Activated CD4-positive, alpha-beta T cell treated with anti-CD3 and anti-CD28 coated beads, Interleukin-2, Interleukin-4, amounts not matched to agents 100 ng/mL and 50 ng/mL, durations not matched to agents 16 hours and 8 hours (primary cell): ENCODE measurements at places on chromosomes 12 and 14.

DNA sequence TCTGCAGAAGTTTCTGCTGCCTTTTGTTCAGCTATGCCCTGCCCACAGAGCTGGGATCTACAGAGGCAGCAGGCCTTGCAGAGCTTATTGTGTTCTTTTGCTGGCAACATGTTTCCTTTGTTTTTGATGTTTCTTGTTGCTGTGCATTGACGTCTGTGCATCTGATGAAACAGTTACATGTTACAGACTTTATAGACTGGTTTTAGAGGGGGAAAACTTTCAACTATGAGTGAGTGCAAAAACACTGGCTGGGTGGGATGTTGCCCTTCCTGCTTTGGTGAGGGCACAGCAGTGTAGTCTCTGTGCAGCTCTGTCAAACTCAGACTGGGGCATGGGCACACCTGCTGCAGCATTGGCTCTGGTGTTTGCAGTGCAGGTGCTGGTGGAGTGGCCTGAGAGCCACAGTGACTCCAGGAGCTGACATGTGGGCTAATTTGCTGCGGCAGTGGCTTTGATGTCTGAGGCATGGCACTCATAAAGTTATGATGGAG is 26.9 kb downstream of the CLEC6A start:
- no peak for DNase-seq

DNA sequence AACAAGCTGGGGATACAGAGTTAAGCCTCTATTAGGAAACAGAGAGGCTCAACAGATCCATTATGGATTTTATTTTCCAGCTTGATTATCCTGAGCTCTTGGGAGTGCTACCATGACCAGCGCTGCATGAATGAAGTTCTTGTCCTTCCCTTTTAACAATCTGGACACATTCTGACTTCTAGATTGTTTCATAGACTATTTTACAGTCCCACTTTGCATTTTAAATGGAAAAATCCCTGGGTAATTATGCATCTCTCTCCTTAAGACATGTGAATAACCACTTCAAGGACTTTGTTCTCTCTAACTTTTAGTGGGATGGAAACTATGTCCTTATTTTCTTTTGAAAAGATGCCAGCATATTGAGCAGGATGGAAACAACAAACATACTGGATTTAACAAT is 2.0 kb downstream of the CCDC198 start:
- DNase-seq, result no peak

DNA sequence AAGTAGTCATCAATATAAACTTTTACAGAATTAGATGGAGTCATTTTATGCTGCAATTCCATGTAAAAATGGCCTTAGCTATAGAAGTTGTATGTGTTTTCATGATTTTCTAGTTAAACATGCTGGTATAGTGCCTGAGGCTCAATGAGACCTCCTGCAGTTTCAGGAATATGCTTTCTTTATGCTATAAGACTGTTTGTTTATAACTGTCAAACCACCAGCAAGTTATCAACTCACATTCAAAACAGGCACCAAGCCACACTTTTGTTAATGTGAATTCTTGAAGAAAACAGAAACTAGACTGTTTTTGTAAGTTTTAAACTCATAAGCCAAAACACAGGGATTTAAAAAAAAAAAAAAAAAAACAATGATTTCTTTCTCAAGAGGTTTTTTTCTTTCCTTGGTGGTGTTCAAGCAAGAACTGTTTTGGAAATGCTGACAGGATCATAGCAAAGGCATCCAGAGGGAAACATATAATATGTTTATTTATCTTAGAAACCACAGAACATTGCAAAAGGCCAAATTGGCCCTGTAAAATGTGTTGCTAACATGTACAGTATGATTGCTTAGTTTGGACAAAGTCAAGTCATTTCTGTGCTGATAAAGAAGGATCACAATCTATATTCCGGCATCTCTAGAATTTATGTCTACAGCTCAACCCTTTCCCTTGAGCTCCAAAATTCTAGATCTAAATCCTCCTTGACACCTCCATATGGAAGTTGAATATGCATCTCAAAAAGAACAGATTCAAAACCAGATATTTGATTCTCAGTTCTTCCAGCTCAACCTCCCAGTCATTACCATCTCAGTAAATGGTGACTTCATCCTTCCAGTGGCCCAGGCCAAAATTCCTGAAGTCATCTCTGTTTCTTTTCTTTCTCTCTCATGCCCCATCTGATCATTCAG is 29.0 kb upstream of the LUM start:
- no peak for DNase-seq

DNA sequence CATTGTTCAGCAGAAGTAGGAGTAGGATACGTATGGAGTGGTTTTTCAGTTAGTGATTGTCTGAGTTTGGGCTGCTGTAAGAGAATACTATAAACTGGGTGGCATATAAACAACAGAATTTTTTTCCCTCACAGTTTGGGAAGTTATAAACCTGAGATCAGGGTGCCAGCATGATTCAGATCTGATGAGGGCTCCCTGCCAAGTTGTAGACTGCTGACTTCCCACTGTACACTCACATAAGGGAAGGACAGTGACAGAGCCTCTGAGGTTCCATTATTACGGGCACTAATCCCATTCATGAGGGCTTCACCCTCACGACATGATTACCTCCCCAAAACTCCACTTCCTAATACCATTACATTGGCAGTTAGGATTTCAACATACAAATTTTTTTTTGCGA is 50.7 kb downstream of the ACSM4 start:
- DNase-seq, result no peak

GRCh38 chr12:51077930-51078329 is 5.5 kb downstream of the CSRNP2 start:
- no peak for DNase-seq

DNA sequence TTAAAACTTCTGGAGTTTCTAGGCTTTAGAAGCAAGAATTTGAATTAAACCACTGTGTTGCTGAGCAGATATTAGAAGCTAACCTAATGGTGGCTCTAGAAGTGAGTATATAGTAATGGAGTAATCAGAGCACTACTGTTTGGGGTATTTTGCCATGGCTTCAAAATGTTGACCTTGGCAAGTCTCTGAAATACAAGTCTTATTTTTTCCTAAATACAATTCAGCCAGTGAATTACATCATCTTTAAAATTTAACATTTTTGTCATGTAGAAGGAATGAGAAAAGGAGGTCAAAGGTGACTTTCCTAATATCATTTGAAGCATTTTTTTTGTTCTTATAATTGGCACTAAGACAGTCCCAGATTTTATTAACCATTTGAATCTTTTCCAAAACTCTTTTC is 25.2 kb downstream of the PMCH start:
- no peak for DNase-seq

DNA sequence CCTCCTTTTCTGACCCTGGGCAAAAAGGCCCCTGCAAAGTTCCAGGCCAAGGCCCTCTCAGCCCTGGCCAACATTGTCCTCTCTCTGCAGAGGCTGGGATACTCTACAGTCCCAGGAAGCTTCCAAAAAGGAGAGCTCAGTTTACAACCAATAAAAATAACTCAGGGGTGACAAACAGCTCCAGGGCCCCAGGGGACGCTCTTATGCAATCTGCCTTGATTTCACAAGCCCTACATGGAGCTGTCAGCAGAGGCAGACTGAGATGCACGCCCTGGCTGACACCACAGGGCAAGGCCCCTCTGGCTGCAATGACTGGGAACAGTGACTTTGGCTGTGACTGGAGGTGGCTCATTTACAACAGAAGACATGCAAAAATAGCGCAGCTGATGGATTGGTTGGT is 129.0 kb upstream of the MED13L start:
- DNase-seq, result no peak
